Activated T-cell treated with anti-CD3 and anti-CD28 coated beads for 24 hours (primary cell): ENCODE measurements at places on chromosomes 1 and 21.

- DNase-seq, result no peak
Observed at GRCh38 chr21:26945916-26946675, 20.8 kb downstream of the ADAMTS5 start.

DNA sequence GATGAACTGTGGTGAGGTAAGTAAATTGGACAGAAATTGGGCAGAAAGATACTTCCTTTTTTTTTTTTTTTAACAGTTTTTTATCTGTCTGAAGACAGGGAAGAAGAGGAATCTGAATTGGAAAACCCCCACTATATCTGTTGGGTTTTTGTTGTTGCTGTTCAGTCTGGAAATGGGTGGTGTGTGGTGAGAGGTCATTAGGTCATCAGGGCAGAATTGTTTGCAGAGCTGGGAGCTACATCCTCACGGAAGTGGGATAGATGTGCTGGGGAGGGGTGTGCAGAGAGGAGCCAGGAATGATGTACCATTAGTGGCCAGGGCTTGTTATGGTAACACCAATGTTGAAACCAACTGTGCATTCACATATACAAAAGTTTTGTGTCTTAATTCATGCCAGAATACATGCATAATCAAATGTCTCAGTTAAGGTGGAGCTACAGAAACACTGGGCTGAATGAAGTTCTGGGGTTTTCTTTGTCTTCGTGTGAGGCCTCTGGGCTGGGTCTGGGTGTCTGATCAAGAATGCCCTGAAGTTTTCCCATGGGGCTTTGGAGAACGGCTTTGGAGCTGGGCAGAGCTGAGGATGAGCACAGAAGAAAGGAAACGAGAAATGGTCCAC lies 12.4 kb downstream of the USP25 start:
- DNase-seq, result no peak

DNA sequence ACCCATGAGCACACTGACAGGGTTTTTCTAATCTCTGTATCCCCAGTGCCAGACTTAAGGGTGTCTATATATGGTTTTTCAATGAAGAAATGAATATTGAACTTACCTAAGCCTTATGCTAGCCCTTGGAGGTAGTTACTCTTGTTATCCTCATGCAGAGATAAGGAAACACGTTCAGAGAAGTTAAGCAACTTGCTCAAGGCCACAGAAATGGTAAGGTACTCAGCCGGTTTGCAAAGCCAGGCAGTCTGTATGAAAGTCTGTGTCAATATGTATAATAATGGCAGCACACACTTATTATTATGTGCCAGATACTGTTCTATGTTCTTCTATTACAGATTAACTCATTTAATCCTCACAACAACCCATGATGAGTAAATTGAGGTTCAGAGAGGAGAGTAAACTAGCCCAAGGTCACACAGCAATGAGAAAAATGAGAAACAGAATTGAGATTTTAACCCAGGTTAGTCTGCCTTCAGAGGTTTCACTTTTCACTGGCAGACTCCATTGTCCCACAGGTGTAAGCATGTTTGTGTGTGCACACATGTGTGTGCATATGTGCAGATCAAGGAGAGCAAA lies 54.6 kb upstream of the CSF3R start:
- no peak for DNase-seq

- no peak for DNase-seq
Observed at GRCh38 chr1:24454673-24455072, 39.1 kb downstream of the NIPAL3 start.

GRCh38 chr1:182568647-182569284 lies 20.3 kb downstream of the RNASEL start:
- DNase-seq, result no peak

DNA sequence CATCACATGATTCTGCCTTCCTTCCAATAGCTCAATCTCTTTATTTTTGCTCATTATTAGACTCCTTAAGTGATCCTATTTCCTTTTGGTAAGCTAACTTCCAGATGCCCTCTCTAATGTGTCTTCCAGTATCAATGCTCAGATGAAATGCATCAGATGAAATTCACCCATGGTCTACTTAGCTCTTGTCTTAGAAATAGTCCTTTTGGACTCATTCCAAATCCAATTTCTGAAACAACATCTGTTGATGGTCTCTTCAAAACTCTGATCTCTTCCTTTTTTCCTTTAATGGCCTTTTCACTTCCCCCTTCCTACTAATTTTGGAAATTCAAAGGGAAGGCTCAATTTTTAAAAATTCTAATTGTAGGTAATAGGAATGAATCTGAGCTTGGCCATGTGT lies 81.1 kb upstream of the GREM2 start:
- no peak for DNase-seq
